ENCODE measurements at places on chromosomes 4 and X.
A peak's percentile ranks its signal among the peaks of the same experiment; 100 is the strongest.

GRCh38 chr4:133394971-133395627 is 246.0 kb downstream of the PCDH10 start:
- no peaks in the 10 kb centered on the region for H3K36me3 ChIP-seq
- no peak for DNase-seq
- no peaks in the 10 kb centered on the region for H3K4me1 ChIP-seq
- no peak overlapping the region for H3K4me3 ChIP-seq
- no peak overlapping the region for H3K27ac ChIP-seq
- no peaks in the 10 kb centered on the region for H3K27me3 ChIP-seq

DNA sequence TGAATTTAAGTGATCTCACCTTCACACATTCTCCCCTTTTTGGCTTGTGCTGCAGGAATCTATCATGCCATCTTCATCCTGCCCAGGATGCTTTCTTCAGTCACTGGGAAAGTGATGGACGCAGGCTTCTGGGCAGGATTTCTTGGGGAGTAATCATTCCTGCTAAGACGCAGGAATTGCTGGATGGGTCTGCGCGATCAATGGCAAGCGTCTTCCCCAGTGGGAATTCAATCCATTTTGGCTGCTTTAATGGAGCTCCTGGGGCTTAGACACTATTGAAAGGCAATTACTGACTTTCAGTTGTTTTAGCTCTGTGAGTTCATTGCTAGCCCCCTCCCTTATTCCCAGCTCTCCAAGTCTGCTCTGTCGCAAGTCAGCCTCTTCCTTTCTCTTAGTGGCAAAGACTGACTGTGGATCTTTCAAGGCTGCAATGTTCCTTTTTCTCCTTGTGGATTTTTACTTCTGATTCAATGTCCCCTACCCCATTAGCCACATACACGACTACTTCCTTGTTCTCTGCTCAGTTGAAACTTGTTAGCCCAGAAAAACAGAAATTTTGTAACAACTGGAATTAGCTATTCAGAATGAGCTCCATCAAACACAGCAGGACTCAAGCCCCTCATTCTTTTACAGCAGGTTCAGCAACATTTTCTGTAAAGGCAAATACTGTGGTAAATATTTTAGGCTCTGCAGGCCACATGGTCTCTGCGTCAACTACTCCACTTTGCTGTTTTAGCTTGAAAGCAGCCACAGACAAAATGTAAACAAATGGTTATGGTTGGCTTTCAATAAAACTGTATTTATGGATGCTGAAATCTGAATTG is 154.9 kb downstream of the ASB9 start:
- DNase-seq = no peak
- H3K27ac ChIP-seq = no peak overlapping the region
- H3K4me3 ChIP-seq = no peak overlapping the region
- H3K27me3 ChIP-seq = no peaks in the 10 kb centered on the region

DNA sequence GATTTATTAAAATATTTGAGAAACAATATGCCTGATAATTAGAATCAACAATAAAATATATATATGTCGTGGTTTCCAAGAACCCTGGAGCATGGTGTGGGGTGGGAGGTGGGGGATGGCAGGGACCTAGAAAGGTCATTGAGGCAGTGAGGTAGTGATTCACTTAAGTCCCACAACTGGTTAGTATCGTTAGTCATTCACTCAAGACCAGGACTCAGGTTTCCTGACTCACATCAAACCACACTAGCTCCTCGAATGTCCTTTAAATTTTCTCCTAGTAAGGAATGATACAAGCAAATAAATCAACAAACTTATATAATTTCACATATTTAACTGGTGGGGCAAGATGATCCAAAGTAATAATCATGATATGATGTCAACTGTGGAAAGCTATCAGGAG is 158.8 kb upstream of the AADAT start:
- H3K27me3 ChIP-seq = no peaks in the 10 kb centered on the region
- peak overlapping the region; percentile 38 for H3K27ac ChIP-seq
- no peak for DNase-seq
- peak overlapping the region; percentile 36 for H3K4me3 ChIP-seq
- no peaks in the 10 kb centered on the region for H3K36me3 ChIP-seq
- H3K4me1 ChIP-seq = peaks cover 24% of the 10 kb centered on the region

DNA sequence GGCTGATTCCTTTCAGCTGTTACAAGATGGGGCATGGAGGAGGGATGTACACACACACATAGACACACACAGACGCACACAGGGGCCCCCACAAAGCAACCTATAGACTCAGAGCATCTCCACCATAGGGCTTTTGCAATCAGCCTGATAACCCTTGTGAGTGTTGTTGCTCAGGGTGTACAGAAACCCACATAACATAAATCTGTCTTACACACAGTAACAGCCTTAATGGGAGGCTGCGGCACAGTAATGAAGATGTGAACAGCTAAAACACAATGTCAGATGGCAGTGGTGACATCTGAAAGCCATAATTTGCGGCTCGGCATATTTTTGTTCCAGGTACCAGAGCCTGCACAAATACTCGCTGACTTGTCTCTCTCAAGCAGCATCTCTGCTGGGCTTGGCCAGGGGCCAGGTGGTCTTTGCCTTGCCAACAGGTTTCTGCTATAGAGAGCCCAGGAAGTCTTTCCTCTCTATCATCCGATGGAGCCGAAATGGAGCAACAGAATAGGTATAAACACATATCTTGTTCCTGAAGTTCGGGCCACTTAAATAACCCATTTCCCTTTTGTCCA is 357.2 kb upstream of the GATB start:
- no peak overlapping the region for H3K27ac ChIP-seq
- no peaks in the 10 kb centered on the region for H3K4me1 ChIP-seq
- H3K27me3 ChIP-seq = peaks cover 34% of the 10 kb centered on the region
- no peak for DNase-seq

Data from Calu3 (cell line).